Kidney tubule cell (primary cell): ENCODE measurements at places on chromosomes 16 and 17.

GRCh38 chr16:26642047-26642664 is 424.6 kb upstream of the C16orf82 start:
- no peak for DNase-seq

DNA sequence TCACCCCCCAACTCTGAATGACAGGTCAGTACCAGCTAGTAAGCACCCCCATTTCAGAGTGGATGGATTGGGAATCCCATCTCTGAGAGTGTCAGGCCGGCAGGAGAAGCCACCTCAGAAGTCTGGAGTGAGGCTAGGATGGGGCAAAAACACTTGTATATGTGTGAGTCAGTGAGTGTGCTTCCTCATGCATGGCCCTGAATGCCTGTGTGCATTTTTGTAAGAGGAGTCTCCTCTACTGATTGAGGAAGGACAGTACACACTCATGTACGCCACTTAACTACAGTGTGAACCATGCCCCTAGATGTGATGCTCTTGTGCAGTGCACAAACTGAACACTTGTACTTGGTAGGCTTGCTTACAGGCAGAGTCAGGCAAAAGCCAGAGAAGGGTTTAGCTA is 22.3 kb upstream of the NAGS start:
- peak; percentile 76 for DNase-seq

DNA sequence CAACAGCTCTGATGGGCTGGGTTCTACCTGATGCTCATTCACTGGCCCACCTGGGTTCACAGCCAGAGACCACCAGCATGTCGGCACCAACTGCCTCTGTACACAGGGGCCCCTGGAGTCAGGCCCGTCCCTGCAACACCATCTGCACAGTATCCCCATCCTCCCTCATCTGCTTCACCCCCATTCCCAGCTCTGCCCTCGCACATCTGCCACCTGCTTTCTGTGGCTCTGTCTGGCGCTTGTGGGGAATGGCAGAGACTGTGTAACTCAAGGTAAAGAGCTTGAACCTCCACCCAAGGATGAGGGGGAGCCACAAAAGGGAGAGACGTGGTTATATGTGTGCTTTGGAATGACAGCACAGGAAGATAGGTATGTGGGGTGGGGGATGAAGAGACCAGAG is 27.2 kb downstream of the SMPD3 start:
- DNase-seq, result no peak

DNA sequence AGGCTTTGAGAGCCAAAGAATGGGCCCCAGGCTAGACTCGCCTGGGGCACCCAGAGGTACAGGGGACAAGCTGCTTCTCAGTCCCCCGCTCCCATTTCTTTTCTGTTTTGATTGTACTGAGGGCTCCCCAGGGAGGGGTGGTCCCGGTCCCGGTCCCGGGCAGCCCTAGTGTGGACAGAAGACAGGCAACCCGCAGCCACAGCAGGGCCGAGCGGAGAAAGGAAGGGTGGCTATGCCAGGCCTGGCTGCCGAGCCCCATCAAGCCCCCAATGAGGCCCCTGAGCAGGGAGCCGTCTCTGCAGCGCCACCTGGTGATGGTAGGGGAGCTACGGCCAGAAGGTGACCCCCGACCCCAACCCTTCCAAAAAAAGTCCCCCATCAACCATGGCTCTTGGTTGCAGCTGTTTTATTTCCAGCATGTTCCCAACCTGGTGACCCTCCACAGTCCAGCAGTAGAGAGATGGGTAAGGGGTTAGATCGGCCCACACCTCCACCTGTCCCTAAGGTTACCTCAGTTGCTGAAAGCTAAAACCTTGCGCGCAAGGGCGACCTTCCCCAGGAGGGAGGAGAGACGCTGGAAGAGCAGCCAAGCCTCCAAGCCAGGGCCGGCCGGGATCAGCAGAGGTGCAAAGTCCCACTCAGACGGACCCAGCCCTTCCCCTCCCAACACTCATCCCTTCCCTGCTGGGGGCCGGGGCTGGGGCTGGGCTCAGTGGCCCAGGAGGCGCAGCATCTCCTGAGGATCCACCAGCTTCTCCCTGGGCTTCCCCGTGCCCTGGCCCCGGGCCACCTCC is 2.6 kb upstream of the GRIN2C start:
- peak; percentile 33 for DNase-seq

DNA sequence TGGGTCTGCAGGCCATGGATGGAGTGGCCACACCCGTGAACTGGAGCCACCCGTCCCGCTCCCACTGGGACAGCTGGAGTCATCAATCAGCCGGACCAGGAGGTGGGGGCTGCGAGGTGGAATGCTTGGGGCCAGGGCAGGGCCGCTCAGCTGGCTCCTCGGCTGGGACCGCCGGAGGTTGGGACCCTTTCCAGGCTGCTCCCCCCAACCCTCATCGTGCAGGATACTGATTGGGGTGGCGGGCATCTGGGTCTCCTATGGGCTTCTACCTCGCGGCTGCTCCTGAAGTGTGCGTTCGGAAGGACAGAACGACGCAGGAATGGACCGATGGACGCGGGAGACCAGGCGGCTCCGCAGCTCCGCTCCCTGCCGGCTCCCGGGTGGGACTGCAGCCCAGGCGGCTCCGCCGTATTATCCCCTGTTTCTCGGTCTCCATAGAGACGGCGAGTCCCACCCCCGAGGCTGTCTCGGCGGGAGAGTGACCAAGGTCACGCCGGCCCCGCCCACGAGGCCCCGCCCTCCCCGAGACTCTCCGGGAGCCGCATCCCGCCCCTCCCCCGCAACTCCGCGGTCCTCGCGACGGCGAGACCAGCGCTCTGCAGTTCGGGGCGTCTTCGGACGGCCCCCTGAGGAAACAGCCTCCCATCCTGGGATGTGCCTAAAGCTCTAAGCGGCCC is at the start of gene TPPP3:
TPPP3 (minus strand) TSS at position 388 of the 677 bp plus-strand sequence. CDS start 2,387 bp downstream, outside the sequence.
- DNase-seq, result peak; percentile 75

DNA sequence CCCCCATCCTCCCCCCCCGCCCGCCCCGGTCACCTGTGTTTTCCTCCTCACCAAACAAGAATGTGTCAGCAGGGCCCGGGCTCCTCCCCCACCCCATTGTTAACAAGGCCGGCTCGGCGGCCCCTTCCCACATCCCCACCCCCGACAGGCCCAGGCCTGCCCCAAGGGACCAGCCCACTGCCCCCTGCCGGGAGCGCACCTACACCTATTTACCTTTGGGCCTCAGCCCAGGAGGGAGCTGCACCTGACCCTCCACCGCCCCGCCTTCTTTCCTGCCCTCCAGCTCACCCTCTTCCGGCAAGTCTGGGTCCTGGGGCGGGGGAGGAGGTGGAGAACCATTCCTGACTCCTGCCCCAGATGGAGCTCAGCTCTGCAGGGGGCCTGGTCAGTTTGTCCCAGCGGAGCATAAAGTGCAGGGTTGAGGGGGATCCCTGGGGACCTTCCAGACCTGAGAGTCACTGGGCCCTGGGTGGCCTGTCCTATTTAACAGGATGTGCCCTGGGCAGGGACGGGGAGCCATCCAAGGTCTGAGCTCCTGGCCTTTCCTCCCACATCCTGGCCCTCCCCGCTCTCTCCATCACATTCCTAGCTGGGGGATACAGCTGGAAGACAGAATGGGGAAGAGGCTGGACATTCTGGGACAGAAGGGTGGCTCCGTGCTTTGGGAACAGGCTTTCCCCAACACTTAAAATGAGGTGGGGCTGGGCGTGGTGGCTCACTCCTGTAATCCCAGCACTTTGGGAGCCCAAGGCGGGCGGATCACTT is 8.3 kb downstream of the FOXJ1 start:
- DNase-seq, result peak; percentile 65

DNA sequence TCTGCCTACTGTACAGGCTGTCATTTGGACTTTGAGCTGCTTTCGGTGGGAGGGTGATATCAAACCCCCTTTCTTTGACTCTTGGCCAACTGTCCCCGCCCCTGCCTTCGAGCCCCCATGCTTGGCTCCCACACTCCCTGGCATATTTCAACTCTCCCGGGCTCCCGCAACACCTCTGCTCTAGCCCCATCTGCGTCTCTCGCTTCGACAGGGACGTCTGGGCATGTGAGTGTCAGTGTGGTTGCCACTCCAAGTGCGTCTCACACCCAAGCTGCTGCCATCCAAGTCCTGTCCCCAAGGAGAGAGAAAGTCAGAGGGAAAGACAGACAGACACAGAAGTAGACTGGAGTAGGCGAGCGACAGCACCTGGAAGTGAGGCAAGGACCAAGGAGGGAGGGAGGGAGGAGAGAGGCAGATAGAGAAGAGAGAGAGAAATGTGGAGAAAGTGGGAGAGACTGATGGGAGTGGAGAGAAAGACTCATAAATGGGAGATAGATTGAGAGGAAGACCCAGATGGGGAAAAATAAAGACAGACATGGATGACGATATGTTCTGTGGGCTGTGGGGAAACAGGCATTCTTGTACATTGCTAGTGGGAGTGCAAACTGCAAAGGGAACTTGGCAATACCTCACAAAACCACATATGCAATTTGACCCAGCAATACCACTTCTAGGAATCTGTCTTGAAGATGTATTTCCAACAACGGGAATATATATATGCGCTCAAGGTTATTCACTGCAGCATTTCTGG is 11.8 kb downstream of the STARD3 start:
- DNase-seq, result no peak

- DNase-seq, result no peak
These were observed 5.2 kb upstream of the GHDC start for GRCh38 chr17:42199416-42200011.

DNA sequence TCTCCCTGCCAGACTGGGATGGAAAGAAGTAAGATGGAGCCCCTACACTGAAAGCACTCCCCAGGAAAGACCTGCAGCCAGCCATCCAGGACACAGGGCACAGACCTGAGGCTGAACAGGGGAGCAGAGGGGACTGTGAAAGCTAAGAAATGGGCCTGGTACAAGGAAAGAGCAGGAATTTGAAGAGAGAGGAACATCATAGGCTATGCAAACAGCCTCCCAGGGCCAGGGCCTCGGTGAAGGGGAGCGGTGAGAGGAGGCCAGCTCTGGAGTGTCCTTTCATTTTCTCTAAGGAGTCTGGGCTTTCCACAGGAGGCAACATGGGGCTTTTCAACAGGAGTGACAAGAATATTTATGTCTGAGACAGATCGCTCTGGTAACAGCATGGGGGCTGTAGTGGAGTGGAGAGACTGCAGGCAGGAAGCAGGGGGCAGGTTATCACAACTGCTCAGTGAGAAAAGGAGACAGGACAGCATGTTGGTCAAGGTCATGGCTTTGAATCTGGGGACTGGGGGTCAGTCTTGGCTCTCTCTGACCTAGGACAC is 50.1 kb downstream of the TOM1L2 start:
- no peak for DNase-seq

- DNase-seq, result no peak
These were observed 191.0 kb upstream of the RPL38 start for GRCh38 chr17:74012465-74012864.

- no peak for DNase-seq
These were observed 863 bp upstream of the UTS2R start for GRCh38 chr17:82370471-82371332.

GRCh38 chr17:62996221-62996620 is 30.2 kb downstream of the TANC2 start:
- DNase-seq, result no peak

- no peak for DNase-seq
These were observed 48.8 kb downstream of the PIMREG start for GRCh38 chr17:6492892-6493674.

- peak; percentile 97 for DNase-seq
These were observed at the start of gene CRK for GRCh38 chr17:1455797-1456599. CRK (minus strand) TSS chr17:1456232; CDS start chr17:1456117, 115 bp downstream.

- DNase-seq, result peak; percentile 21
These were observed 15.0 kb downstream of the MYO15B start for GRCh38 chr17:75602644-75603043.

DNA sequence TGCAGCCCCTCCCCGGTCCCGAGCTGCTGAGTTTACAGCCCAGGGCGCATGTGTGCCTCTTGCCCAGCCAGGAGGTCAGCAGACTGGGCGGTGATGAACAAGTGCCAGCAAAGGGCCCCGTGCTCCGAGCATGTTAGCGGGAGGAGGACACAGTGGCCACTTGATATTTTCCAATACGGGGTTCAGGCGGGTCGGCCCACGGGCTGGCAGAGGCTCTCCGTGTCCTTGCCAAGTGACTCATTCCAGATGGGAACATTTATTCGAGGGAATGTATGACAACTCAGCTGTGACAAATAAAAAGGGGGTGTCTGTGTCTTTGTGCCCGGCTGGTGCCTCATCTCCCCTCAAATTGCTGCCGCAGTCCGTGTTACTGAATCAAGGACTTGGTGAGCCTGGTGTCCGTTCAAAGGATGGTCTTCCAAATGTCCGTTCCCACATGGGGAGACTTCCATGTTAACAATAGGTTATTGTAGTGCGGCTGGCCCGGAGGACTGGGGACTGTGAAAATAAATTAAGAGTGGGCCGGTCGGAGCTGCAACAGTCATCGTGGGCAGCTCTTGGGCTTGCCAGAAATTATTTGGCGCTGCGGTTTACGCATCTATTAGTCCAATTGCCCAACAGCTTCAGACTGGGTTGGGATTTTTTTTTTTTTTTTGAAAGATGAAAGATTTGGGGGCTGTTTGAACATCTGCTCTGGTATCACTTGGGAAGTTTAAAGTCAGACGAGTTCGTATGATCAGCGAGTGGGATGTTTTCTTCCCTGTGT is 174.0 kb upstream of the CIBAR2 start:
- DNase-seq, result no peak

- no peak for DNase-seq
These were observed 4.1 kb upstream of the TNFRSF13B start for GRCh38 chr17:16975744-16976625.

DNA sequence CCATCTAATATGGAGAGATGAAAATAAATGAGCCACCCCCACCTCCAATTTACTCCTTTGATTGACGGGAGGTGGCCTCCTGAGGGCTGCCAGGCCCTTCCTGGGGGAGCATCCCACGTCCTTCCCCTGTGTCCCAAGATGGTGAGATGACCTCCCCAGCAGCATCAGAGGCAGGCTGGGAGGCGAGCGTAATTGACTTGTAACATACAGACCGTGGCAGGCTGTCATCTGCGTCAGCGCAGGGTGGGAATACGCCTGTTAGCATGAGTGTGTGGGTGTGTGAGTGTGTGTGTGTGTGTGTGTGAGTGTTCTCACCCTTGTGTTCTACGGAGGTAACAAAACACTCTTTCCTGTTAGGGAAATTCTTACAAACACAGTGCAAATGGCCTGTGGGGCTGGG is 156.9 kb upstream of the CIBAR2 start:
- DNase-seq, result no peak

DNA sequence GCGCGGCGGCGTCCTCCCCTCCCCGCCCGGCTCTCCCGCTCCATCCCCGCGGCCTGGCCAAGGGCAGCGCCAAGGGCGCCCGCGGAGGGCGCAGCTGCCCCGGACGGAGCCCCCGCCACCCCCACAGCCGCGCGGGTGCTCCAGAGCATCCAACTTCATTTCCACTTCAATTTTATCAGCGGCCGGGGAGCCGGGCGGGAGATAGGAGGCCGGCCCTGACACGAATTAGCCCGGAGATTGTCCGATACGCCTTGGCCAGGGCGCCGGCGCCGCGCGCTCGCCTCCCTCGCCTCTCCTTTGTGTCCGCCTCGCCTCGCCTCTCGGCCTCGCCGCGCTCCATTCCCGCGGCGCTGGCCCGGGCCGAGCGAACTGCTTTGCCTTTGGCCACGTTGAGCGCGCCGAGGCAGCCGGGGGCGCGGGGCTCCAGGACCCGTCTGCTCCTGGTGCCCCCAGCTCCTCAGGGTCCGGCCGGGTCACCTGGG is 129.1 kb upstream of the LHX1 start:
- DNase-seq, result peak; percentile 13
